ENCODE measurements at places on chromosomes 13 and 19.
A peak's percentile ranks its signal among the peaks of the same experiment; 100 is the strongest.

DNA sequence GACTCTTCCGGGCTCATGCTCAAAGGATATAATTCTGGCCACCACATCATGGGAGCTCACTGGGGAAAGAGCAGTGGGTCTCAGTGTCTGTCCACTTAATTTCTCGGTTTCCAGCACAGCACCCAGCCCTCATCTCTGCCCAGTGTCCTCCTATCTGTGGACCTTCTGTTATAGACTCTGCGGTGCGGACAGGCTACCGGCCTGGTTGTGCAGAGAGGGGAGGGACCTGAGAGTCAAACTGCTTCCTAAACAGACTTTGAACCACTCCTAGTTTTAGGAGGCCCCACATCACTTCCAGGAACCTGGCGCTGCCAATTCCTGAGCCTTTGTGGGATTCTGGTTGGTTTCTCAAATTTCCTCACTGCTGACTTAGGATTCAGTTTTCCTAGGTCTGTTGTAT is 59.8 kb upstream of the MED4 start:
- no peak for DNase-seq

DNA sequence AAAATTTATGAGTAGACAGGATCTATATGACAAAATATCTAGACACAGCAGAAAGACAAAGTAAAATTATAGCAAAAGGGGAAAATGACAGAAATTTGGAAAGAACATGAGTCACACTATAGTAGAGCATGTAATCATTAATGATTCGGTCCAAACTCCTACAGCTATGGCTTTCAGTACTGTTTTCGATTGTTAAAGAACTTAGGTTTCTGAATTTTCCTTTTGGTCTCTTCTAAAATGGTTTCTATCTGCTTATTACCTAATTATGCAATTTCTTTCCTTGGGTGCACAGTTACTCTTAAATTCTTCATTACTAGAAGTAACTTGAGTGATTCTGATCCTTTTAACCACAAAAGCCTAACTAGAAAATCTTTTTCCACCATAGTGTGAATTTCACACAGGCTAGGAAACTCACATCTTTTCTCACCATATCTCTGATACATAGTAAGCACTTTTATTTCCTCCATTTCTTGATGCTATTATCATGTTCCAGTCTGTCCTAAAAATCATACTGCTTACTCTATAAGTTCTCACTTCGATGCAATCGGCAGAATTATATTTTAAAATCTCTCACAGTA is 1101.4 kb downstream of the PCDH9 start:
- DNase-seq = no peak

DNA sequence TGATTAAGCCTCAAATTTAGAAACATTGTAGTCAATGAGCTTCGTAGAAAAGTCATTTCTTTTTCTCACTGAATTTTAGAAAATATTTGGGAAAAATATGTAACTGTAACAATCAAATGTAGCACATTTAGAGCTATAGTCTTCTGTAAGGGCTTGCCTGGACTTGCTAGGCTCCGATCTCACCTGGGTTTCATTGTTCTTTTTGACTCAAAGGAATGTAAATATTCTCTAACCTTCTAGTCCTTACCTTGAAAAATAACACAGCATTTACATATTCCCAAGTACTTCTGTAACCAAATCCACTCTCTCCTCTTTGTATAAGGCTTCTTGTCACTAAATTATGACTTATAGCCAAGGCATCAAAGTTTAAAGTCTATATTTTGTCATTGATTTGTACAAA is 2.9 kb upstream of the UFM1 start:
- DNase-seq = no peak

DNA sequence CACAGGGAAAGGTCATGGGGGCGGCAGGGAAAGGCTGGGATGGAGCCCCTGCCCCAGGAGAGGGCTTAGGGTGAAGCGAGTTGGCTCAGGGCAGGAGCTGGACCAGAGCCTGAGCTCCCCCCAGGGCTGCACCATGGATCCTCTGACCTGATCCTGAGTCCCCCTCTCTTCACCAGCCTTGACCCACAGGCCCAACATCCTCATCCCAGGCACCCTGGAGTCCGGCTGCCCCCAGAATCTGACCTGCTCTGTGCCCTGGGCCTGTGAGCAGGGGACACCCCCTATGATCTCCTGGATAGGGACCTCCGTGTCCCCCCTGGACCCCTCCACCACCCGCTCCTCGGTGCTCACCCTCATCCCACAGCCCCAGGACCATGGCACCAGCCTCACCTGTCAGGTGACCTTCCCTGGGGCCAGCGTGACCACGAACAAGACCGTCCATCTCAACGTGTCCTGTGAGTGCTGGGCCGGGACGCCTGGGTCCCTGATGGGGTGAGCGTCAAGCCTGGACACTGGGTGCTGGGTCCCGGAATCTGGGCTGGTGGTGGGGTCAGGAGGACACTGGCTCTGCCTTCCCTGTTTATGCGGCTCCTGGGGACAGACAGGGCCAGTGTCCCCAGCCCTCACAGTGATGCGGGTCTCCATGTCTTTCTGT is 842 bp downstream of the SIGLEC9 start:
- no peak for DNase-seq

DNA sequence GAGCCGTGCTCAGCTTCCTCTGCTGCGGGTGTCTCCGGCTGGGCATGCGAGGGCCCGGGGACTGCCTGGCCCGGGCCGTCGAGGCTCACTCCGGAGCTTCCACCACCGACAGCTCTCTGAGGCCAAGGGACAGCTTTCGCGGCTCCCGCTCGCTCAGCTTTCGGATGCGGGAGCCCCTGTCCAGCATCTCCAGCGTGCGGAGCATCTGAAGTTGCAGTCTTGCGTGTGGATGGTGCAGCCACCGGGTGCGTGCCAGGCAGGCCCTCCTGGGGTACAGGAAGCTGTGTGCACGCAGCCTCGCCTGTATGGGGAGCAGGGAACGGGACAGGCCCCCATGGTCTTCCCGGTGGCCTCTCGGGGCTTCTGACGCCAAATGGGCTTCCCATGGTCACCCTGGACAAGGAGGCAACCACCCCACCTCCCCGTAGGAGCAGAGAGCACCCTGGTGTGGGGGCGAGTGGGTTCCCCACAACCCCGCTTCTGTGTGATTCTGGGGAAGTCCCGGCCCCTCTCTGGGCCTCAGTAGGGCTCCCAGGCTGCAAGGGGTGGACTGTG is 1.2 kb downstream of the S1PR4 start:
- DNase-seq = no peak

- no peak for DNase-seq
Measured at GRCh38 chr13:24511019-24511815, 1.4 kb downstream of the PARP4 start.

- DNase-seq = no peak
Measured at GRCh38 chr19:940591-941291, 14.9 kb downstream of the ARID3A start.

- DNase-seq = no peak
Measured at GRCh38 chr13:26601669-26602068, 44.2 kb downstream of the WASF3 start.

GRCh38 chr13:97761796-97762540 is 191.5 kb upstream of the IPO5 start:
- DNase-seq = no peak

GRCh38 chr19:45075301-45076028 is 813 bp downstream of the ZNF296 start:
- no peak for DNase-seq

- DNase-seq = peak; percentile 39
Measured at GRCh38 chr13:77779552-77780272, 82.2 kb downstream of the SLAIN1 start.

- DNase-seq = peak; percentile 3
Measured at GRCh38 chr13:21557995-21558394, 46.0 kb downstream of the MICU2 start.

- no peak for DNase-seq
Measured at GRCh38 chr13:28983641-28984040, 163.5 kb downstream of the MTUS2 start.

DNA sequence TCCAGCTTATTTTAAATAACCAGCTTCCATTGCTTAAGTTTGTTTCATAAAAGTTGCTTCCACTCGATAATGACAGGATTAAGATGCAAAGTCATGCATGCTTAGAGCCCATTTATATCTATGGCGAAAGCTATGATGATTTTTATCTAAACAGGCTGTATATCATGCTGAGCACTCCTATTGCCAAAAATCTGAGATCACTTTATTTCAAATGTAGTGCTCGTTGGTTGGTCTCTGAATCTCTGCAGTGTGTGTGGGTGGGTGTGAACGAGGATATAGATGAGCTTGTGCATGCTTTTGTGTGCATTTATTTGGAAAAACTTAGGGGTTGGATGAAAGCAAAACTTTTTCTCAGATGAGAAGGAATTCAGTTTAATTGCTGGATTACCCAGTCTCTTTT is 27.0 kb upstream of the ARGLU1 start:
- DNase-seq = no peak

- DNase-seq = no peak
Measured at GRCh38 chr13:100611678-100612492, 23.3 kb upstream of the GGACT start.

GRCh38 chr19:42126574-42126973 is 5.7 kb downstream of the POU2F2 start:
- no peak for DNase-seq

- DNase-seq = no peak
Measured at GRCh38 chr19:29544656-29545360, 19.0 kb downstream of the VSTM2B start.
